ENCODE measurements at places on chromosomes 7 and 10. TPM values are rescaled to one million over a fixed set of nuclear protein-coding genes. Genes with fewer than 3 reads are reported as not detected.

DNA sequence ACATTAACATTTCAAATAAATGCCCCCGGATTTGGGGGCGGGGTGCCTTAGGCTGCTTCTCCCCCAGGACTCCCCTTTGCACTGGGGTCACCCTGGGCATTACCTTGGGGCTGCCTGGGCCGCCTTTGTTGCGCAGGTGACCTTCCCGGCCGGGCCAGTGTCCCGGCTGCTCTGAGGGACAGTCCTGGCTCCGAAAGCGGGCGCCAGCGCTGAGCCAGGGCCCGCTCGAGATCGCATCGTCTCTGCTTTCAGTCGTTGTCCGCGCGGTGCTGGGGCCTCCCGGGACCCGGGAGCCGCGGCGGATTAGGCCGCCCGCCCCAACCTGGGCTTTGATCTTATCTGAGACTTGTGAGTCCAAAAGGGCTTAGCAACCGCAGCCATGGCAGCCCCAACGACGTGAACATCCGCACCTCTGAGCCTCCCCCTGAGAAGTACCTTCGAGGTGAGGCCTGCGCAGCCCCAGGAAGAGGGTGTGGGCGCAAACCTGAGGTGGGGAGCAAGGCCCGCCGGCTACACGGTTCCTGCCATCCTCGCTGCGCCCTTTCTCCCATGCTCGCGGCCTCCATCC is 14.8 kb upstream of the WAPL start:
- peak; percentile 78 for DNase-seq

C7orf33 gene
- not detected for total RNA-seq

DNA sequence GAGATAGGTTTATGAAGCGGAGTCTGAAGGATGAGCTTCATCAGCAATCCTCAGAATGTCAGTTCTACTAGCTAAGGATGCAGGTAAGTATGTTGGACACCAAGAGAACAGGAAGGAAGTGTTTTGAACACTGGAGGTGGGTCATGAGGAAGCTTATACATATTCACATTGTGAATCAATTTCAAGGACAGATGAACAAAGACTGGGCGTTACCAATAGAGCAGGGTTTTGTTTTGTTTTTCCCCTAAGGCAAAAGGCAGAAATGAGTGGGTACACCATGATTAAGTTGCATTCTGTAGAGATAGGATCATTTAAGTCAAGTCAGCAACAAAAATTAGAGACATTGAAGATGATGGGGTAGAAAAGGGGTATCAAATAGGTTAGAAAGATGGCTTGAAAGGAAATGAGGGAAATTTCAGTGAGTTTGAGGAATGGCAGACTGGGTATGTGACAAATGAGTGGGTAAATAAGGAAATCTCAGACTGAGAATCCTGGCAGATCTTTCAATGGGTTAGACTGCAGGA is 51.7 kb downstream of the MEST start:
- DNase-seq, result no peak

DUSP5 gene
- 26.8 TPM for total RNA-seq

- DNase-seq, result no peak
These were observed 69.1 kb upstream of the NANOS1 start for GRCh38 chr10:118960157-118961090.

DNA2 gene
- 51.4 TPM for total RNA-seq

DNA sequence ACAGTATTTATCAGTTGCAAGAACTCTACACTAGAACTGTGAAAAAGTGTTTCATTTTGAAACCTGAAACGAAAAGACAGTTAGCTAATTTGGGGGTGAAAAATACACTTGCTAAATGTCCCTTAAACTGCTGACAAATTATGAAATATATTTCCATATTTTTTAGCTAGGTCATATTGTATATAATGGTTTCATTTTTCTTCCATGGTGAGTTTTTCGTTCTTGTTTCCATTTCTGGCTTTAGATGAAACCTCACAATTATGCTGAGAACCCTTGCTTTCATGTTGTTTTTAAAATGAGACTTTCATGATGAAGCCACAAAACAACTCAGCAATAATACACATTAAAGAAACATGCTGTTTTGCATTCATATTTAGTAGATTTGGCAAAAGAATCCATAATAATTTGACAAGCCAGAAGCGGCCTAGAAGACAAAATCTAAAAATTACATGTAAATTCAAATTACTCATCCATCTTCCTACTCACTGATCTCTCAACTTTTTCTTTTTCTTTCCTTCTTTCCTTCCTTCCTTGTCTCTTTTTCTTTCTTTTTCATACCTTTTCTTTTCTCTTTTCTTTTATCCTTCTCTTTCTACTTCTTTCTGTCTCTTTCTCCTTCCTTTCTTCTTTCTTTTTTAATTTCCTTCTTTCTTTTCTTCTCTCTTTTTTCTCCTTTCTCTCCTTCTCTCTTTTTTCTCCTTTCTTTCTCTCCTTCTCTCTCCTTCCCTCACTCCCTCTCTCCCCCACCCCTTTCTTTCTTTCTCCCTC is 46.5 kb upstream of the ITGB8 start:
- DNase-seq, result no peak

VGF gene
- total RNA-seq, result 0.29 TPM

GRCh38 chr7:133054162-133054840 is 27.6 kb downstream of the CHCHD3 start:
- no peak for DNase-seq

DNA sequence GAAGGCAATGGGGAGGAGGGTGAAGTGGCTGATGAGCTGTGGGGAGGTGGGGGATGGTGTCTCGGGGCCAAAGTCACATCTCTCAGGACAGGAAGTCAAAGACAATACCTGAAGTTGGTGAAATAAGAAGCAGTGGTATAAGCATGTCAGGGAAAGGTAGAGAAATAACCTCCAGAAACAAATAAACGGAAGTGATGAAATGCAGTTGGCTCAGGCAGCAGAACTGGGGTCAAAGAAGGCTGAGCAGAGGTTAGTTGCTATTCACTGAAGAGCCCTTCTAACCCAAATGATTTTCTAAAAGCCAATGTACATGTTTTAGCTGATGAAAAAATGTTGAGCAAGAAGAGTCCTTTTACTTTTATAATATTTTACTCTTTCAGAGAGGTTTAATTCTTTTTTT is 78.6 kb upstream of the ADRB1 start:
- no peak for DNase-seq

RASA4B gene
- 21.1 TPM for total RNA-seq

DNA sequence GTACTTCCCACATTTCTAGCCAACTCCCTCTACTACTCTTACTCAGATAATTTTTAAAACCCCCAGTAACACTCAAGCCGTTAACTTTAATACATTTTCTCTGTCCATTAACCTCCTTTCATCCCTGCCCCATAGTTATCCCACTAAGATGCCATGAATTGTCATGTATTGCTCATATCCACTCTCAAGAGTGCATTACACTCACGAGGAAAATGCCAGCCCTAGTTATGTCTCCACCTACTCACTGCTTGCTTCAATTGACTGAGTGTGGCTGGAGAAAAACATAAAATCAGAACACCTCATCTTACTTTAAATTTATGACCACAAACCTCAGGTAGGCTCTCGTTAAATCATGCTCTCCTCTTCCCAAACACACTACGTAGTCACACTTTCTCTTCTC is 324.1 kb upstream of the NPSR1 start:
- DNase-seq, result no peak

Data from activated CD8-positive, alpha-beta T cell treated with anti-CD3 and anti-CD28 coated beads, Interleukin-2, amount 10 ng/mL, durations not matched to agents 7 days and 5 days (primary cell).